ENCODE measurements at places on chromosomes 13 and 19.

DNA sequence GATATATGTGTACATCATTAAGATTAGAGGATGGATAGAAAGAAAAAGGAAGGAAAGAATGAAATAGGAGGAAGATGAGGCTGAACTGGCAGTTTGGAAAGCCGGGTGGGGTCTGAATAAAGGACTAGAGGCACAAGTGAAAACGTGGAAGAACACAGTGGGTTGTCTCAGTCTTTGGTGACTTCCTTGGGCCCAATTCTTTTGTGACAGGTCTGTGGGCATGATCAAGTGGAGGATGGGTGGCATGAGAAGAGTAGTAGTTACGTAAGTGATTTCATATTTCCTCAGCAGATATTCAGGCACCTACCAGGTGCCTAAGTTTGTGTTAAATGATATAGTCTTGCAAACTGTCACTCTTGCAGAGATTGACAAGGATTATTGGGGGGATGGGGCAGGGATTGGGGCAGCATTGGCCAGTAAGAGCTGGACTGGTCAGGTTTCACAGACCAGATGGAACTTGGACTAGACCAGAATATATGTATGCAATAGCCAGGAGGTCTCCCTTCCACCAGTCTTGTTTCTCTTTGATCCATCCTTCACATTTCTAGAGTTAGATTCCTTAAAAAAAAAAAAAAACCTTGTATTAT is 2.7 kb downstream of the TPP2 start:
- no peak for DNase-seq

DNA sequence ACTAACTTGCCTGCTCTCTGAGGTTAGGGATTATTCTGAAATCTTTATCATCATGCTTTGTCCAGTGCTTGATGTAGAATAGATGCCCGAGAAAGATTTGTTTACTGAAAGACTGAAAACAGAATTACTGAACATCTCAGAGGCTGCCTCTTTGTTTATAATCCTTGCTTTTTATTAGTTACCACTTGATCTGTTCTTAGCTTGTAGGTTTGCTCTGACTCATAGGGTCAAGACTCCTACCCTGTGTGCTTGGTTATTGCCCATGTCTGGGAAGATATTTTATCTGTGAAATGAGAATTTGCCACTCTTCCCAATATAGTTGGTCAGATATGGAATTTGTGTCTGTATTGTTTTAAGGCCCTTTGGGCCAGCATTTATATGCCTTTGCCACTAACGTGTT is 675.3 kb downstream of the DIAPH3 start:
- no peak for DNase-seq

DNA sequence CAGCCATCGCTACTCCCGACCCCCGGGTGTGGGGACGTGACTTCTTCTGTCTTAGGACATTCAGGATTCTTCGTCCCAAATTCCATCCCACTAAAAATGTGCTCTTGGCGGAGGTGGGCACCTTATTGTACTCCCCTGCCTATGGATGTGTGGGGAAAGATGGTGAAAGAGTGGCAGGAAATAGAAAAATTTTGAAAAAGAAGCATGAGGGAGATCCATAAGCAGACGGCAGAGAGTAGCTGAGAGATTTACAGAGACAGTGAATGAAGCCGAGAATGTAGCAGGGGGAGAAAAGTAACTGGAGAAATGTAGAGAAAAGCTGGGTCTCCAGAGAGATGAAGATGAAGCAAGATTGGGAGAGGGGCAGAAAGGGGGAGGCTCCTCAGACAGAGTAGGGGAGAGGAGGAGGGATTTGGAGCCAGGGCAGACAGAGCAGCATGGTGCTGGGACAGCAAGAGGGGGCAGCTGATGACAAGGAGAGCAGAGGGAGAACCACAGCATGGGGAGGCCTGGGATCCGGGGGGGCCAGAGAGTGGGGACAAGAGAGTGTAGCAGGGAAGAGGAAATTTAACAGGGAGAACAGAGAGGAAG is 843 bp downstream of the ZNF610 start:
- no peak for DNase-seq

GRCh38 chr19:27796073-27796472 is 1416.9 kb downstream of the UQCRFS1 start:
- DNase-seq, result no peak

- no peak for DNase-seq
Measured at GRCh38 chr13:92734545-92734944, 492.1 kb upstream of the GPC6 start.

DNA sequence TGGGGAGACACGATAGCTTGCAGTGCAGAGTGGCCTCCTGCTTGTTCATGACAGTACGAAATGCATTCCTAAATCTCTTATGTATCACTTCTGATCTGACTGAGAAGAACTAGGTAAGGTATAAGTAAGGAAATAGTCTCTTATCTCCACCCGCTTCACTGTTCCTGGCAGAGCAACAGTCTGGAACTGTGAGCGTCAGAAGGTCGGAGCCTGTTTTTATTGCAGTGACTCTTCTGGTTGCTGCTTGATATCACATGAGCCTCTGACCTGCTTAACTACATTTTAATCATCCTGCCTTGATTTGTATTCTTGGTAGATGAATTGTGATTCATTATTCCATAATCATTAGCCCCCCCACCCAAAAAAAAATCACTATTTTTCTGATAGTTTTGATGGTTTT is 69.0 kb downstream of the COL4A2 start:
- DNase-seq, result no peak

DNA sequence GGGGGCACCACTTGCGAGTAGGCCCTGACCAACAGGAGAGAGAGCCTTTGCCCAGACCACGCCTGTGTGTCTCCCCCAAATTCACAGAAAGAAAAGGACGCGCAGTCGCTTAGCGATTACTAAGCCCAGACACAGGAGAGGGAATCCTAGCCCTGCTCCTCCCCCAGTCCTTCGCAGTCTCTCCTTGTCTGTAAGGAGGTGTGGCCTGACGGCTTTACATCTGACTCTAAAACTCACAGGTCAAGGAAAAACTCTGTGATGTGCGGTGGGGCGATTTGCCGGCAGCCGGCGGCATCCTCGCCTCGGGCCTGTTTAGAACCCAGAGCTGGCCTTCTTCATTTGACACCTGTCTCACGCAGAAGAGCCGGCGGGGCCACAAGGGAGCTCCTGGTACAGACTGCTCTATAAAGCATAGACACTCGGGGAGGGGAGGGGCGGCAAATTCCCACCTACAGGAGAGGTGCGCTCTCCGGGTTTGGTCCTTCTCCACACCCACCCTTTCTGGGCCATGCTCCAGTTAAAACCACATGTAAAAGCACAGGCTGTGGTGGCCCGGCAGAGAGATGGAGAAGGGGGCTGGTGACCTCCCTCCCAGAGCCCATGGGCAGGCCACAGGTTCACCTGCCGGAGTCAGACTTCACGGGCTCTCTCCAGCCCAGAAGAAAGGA is 17.8 kb downstream of the GPR12 start:
- DNase-seq, result no peak

DNA sequence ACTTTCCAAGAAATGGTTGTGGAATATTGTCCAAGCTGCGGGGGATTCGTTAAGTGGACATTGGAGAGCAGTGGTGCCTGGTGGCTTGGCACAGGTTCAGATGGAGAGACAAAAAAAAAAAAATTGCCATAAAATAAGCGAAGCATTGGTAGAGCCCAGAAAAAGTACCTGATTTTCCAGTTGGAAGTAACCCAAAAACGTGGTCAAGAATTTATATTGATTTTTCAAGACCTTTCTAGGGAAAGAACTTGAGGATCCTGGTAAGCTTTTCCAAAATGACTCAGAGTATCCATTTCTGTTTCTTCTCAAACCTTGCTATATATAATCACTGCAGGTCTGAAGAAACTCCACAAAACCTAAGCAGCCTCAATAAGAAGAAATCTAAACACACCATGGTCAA is 94.6 kb downstream of the ING1 start:
- no peak for DNase-seq

DNA sequence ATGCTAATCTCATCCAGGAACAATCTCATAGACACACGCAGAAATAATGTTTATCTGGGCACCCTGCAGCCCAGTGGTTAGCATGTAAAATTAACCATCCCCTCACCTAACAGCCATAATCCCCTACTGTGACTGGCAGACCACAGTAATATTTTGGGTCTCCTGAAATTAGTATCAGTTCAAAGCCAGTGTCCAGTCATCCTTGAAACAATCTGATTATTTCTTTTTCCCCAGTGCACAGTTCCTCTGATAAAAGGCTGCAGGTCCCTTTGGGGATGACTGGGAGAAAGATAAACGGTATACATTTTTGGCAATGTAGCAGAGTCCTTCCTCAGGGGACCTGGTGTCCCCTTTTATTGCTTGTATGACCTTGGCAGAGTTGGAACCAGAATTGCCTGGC is 50.4 kb upstream of the CYSLTR2 start:
- DNase-seq, result no peak

- no peak for DNase-seq
Measured at GRCh38 chr13:42021851-42022250, 26.6 kb upstream of the DGKH start.

DNA sequence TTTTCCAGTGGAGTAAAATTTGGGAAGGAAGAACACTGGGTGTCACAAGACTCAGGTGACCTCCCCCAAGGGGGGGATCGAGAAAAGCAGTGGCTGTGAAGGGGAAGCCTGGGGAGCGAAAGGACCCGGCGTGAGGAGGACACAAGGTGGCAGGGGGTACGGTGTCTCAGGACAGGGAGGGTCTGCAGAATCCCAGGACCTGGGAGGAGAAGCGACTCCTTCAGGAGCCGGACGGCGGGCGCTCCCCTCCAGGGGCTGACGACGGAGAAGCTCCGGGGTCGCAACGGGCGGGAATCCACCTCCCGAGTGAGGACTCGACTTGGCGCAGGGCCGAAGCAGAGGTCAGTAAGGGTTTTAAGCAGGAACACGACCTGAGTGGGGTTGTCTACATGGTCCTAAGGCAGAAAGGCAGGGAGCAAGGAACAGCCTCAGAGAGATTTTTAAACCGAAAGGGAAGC is 529 bp downstream of the ZNF836 start:
- no peak for DNase-seq

GRCh38 chr19:44093931-44094765 is at the start of gene ZNF224:
ZNF224 (plus strand) TSS chr19:44094361; CDS start chr19:44097874, 3,513 bp downstream.
- DNase-seq, result no peak

DNA sequence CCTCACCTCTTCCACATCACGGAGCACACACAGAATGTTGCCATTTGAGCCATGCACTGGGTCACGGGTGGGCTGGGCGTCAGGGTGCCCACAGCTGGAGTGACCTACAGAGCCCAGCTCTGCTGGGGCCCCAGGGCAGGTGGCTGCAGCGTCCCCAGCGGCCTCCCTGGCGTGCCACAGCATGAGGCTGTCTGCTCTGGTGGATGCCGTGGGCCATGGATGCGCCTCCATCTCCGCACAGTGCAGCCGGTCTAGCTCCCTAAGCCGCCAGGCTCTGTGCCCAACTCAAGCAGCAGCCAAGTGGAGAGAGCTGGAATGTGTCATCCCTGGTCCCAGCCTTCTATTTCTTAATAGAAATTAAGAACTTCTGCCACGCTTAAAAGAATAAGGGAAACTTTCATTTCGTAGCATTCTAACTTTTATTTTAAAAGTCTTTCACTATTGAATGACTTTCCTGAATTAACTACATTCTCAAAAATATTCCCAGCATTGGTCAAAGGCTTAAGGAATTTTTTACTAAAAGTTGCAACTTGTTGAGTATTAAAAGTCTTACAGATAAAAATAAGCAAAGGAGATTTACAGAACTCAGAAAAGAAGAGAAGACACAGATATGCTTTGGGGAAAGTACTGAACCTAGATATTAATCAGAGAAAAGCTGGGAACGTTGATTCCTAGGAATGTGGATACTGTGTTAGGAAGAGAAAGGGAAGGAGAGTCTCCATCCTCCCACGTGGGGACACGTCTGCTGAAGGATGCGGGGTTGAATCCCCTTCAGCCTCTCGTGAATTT is 59.3 kb downstream of the ATP11A start:
- no peak for DNase-seq

DNA sequence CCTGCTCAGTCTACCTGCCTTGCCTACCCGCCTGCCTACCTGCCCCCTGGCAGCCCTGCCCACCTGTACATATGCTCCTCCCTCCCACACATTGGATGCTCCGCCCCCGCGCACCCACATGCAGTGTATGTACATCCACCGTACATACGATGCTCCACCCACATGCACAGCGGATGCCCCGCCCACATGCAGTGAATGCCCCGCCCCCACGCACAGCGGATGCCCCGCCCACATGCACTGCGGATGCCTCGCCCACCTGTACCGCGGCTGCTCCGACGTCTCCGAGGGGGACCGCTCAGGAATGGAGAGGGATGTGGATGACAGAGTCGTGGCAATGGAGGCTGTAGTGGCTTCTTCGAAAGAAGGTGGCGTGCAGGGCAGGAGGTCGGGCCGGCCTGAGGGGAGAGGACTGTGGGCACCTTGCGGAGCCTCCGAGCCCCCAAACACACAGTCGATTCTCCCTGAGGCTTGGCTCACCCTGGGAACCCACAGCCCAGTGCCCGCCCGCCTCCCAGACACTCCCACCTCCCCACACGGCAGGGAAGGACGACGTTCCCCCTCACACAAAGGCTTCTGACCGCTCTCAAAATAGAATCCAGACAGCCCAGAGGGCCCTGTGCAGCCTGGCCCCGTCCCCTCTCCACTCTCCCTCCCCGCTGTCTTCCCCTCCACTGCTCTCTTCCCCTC is 16.5 kb upstream of the CACTIN start:
- DNase-seq, result no peak

- DNase-seq, result no peak
Measured at GRCh38 chr13:30864433-30865122, 41.5 kb upstream of the MEDAG start.

- no peak for DNase-seq
Measured at GRCh38 chr13:53411463-53411862, 382.9 kb downstream of the OLFM4 start.

GRCh38 chr19:28731577-28731976 is 481.4 kb downstream of the UQCRFS1 start:
- no peak for DNase-seq

DNA sequence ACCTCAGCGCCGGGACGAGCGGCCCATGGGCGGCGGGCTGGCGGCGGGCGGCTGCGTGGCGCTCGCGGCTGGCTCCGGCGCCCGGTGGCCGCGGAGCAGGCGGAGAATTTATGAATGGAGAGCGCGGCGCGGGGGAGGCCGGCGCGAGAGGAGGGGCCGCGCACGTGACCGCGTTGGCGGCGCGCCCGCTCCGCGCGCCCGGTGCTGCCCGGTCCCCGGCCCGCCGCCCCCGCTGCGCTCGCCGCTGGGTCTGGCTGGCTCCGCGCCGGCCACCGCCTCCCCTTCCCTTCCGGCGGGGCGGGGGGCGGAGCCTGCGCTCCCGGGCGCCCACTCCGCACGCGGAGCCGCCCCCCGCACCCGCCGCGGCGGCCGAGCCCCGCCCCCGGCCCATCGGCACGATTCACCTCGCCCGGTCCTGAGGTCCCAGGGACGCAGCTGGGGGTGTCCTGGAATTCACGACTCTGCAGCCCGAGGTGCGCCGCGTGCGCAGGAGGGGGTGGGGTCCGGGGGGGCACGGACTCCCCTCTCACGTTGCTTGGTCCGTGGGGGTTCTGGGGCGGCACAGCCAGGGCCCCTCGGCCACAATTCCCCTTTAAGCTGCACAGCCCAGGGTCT is at the start of gene CBARP:
Gene CBARP, minus strand, starts transcription at position 252 of the 615 bp plus-strand sequence. CDS start 1,905 bp downstream, outside the sequence.
- DNase-seq, result no peak

- DNase-seq, result no peak
Measured at GRCh38 chr13:91132786-91133185, 214.7 kb upstream of the MIR17HG start.
